ENCODE measurements at places on chromosomes 7 and 10.

DNA sequence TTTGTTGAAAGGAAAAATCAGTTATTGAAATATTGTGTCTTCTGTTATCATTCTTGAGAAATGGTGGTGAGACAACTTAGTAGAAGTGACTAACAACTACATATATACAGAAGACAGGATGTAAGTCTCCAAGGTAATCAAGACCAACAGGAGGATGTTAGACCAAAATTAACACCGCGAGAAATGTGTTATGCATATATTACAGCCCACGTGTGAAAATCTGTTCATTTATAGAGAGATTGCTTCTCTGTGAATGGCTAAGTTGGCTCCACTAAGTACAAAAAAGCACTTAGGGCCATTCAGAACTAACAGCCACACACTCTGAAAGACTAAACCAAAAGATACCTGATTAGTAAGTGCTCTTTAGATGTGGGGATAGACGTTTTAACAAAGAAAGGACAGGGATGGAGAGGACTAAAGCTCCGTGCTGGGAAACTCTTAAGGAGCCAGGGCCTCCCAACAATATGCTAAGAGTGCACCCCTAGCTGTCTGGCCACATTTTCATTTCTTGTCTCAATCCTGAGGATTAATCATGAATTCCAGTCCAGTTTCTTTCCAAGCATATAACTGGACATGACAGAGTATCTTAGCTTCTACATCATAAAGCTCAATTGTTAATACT lies 26.5 kb downstream of the HDAC9 start:
- DNase-seq, result no peak

DNA sequence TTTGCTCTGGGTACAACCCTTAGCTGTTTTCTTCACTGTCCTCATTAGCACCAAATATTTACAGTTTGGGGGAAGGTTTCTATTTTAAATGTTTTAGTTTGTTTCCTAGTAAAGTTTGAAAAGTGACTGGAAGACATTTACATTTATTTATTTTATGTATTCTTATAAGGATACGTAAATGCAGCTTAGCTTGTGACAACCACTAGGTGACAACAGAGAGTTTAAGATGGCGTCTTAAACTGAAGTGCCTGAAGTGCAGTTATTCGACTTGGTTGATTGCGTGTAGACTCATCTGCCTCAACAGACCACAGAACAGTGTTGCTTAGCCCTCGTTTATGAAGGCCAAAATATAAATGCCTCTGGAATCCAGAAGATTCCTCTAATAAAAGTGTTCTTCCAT lies 378.2 kb upstream of the MYO3A start:
- DNase-seq, result no peak

GRCh38 chr7:70402069-70402468 lies 729.9 kb upstream of the GALNT17 start:
- DNase-seq, result no peak

DNA sequence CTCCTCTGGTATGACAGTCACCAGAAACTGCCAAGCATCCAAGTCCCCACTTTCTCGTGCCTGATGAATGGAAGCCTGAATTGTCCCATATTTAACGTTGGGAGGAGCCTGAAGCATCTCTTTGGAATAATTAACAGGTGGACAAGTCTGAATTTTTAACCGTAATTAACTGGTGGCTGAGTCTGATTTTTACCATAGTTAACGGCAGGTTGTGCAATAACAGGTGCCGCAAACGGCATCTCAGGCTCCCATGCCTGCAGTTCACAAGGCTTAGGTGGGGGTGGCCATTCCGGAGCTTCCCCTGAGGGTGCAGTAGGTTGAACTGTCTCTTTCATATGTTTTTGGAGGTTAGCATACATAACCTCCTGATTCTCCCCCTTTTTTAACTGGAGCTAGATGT lies 2.0 kb upstream of the GIMAP4 start:
- DNase-seq, result no peak

GRCh38 chr7:106537119-106537518 lies 123.8 kb downstream of the CCDC71L start:
- DNase-seq, result no peak

GRCh38 chr10:109306698-109307097 lies 616.6 kb downstream of the XPNPEP1 start:
- no peak for DNase-seq

- no peak for DNase-seq
These were observed 52.0 kb upstream of the NMT2 start for GRCh38 chr10:15220445-15220844.

DNA sequence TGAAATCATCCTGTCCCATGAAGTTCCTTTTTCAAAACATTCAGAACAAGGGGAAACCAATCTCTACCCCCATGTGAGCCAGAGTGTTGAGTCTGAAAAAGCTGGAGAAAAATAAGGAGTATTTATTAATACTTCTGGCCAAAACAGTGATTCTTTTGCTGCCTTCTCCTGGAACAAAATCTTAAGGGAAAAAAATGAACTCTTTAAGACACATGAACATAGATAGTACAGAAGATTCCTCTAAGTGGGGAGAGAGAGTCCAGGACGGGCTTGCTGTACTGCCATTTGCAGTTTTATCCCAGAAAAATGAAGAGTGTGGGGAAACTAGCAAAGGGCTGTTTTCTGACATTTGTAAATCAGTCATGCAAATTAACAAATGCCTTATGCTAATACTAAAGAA lies 173.4 kb upstream of the CELF2 start:
- no peak for DNase-seq

DNA sequence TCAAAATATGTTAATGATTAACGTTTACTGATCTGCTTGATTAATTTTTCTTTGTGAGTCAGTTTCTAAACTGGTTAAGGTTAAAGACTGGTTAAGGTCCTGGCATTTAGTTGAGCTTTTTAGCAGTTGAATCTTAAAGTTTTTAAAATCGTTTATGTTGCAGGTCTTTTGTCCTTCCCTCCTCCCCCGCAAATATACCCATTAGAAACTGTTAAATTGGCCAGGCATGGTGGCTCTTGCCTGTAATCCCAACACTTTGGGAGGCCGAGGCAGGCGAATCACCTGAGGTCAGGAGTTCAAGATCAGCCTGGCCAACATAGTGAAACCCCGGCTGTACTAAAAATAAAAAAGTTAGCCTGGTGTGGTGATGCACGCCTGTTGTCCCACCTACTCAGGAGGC lies 100.9 kb downstream of the PODXL start:
- DNase-seq, result no peak

GRCh38 chr7:47932016-47932415 lies 16.2 kb downstream of the PKD1L1 start:
- DNase-seq, result no peak

GRCh38 chr10:71004176-71005075 lies 116.1 kb upstream of the PCBD1 start:
- DNase-seq, result no peak

Measured in activated CD4-positive, alpha-beta memory T cell treated with anti-CD3 and anti-CD28 coated beads for 36 hours (primary cell).